Osteocyte (in vitro differentiated cells): ENCODE measurements at places on chromosomes 1 and 21.

DNA sequence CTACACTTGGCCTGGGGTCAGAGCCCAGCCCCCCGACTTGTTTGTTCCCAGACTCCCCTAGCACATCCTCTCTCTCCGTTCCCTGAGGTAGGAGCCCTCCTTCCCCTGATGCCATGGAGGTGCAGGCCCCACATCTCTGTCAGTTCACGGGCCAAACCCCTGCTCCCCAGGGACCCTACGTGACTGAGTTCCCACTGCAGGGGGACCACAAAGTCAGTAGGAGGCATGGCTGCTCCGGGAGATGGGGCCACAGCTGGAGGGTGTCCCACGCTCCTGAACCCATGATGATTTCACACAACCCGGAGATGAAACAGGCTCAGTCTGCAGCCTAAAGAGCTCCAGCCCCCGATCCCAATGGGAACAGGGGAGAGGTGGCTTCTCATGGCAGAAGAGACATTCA lies 272.2 kb downstream of the NPHP4 start:
- no peak for DNase-seq

DNA sequence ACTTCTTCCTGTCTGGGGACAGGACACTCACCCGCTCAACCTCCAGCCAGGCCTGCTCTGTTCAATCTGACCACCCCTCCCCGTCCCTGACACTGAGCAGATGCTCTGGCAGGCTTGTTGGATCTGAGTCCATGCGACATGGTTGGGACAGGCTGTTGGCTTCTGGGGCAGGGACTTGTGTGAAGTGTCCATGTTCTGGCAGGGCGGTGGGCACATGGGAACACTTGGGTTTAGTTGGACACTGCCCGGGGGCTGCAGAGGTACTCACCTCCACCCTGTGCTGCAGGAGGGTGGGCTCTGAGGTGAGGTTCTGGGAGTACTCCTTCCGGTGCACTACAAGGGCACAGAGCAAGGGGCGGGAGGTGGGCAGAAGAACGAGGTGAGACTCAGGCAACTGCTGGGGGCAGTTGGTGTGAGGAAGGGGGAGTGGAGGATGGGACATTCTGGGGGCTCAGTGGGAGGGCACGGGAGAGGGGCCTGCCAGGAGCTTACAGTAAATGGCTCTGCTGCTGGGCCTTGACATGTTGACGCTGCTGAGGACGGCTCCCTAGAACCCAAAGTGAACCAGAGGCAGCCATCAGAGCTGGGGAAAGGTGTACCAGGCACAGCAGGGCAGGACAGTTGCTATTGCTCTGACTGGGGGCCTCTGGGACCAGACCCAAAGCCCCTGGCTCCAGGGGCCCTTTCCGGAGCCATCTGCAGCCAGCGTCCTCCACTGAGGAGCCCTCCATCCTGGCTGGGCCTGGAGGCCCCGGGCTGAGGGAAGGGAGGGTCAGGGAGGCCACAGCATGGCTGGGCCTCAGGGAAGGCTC lies 2.3 kb downstream of the EPS8L3 start:
- peak; percentile 77 for DNase-seq

GRCh38 chr1:177944016-177944949 lies 25.6 kb downstream of the SEC16B start:
- DNase-seq = peak; percentile 75

DNA sequence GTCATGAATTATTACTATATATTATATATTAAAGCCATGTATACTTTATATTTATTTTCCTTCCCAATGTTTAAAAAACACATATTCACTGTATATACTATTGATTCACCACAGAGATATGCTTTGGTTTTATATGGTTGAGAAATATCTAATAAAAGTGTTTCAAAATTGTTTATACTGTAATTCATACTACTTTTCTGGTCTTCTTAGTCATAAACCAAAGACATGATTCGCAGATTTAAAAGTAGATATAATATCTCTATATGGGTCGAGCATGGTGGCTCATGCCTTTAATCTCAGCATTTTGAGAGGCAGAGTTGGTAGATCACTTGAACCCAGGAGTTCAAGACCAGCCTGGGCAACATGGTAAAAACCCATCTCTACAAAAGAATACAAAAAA lies 738.4 kb downstream of the USP25 start:
- no peak for DNase-seq
